ENCODE measurements at places on chromosomes 7 and 10. TPM values are rescaled to one million over a fixed set of nuclear protein-coding genes. Genes with fewer than 3 reads are reported as not detected.

GJD4 gene
- total RNA-seq, result not detected

UPF2 gene
- 9.3 TPM for total RNA-seq

DNAH11 gene
- total RNA-seq, result 1.7 TPM

ATOH7 gene
- total RNA-seq, result 1.2 TPM

BMPER gene
- total RNA-seq, result 6.9 TPM

PDE1C gene
- 0.03 TPM for total RNA-seq

AGR2 gene
- 1.2 TPM for total RNA-seq

CALD1 gene
- 145 TPM for total RNA-seq

RAB19 gene
- total RNA-seq, result not detected

OR2A42 gene
- total RNA-seq, result not detected

MUC3A gene
- total RNA-seq, result 9.4 TPM

GFRA1 gene
- 75.2 TPM for total RNA-seq

CASP7 gene
- total RNA-seq, result 12.4 TPM

AKR1C3 gene
- 327 TPM for total RNA-seq

CLRN3 gene
- 25.1 TPM for total RNA-seq

TAS2R40 gene
- not detected for total RNA-seq

AKR1D1 gene
- total RNA-seq, result 206 TPM

PAPOLB gene
- total RNA-seq, result not detected

NPTX2 gene
- 0.38 TPM for total RNA-seq

DCLRE1C gene
- total RNA-seq, result 1.7 TPM

ADRB1 gene
- total RNA-seq, result 0.10 TPM

PALD1 gene
- 1.1 TPM for total RNA-seq

GRM3 gene
- not detected for total RNA-seq

SFMBT2 gene
- total RNA-seq, result 1.1 TPM

ATAD1 gene
- 20.6 TPM for total RNA-seq

PCLO gene
- total RNA-seq, result 0.33 TPM

CNNM1 gene
- 0.08 TPM for total RNA-seq

SPDYE2B gene
- not detected for total RNA-seq

AGAP6 gene
- 10.6 TPM for total RNA-seq

NAT16 gene
- total RNA-seq, result not detected

MRPL32 gene
- total RNA-seq, result 36.4 TPM

Measured in left lobe of liver (tissue), 2 donors.